Ureter (tissue), 1 donor: ENCODE measurements at places on chromosomes 3 and 15. TPM values are rescaled to one million over a fixed set of nuclear protein-coding genes. Genes with fewer than 3 reads are reported as not detected.

- no peak for DNase-seq
These were observed 148.9 kb upstream of the IL12A start for GRCh38 chr3:159839561-159840379.

DNA sequence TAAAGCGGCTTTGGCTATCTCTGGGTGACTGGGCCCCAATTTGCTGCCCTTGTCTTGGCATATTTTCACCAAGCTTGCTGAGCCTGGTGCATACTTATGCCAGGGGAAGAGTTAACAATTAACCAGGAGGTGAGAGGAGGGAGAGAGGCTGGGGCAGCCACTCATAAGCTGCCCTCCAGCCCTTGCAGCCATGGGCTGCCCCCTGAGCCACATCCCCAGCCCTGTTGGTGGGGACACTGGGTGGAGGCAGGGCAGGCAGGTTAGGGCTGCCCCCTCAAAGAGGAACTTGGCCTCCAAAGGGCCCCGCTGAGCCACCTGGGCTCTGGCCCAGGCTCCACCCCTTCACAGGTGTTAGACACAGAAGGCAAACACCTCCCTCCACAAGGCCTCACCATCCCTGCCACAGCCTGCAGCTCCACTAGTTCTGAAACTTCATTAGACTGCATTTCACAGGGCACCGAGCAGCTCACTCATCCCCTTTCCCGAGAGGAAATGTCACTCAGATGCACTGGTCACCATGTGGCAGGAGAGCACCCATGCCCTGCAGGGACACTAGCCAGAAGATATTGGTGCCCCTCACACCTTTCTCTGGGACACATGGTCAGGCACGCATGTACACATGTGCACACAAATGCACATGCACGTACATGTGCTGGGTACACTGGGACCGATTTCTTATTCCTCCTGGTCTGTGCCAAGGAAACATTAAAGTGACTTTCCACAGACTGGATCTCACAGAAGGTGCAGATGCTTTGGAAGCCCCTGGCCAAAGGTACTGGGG, 20.2 kb downstream of the AMOTL2 start:
- DNase-seq: no peak

DNA sequence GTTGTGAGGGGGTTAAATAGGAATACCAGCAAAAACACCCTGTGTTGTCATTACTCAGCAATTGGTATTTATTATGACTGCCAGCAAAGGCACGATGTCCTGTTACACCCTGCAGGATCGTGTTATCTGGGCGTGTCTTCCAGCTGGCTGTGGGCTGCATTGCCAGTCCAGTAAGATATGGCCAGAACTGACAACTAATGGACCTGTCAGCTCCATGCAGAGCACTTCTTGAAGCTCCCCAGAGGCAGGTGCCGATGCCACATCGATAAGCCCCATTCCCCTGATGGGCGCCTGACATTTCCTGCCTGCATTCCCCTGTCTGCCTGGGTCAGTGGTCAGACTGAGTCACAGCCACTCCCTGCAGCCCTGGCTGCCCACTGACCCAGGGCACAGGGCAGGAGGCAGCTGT, 79.7 kb upstream of the RASGRF1 start:
- DNase-seq: peak; percentile 57

GRCh38 chr3:69407908-69408307, 22.0 kb upstream of the FRMD4B start:
- DNase-seq: no peak

DNA sequence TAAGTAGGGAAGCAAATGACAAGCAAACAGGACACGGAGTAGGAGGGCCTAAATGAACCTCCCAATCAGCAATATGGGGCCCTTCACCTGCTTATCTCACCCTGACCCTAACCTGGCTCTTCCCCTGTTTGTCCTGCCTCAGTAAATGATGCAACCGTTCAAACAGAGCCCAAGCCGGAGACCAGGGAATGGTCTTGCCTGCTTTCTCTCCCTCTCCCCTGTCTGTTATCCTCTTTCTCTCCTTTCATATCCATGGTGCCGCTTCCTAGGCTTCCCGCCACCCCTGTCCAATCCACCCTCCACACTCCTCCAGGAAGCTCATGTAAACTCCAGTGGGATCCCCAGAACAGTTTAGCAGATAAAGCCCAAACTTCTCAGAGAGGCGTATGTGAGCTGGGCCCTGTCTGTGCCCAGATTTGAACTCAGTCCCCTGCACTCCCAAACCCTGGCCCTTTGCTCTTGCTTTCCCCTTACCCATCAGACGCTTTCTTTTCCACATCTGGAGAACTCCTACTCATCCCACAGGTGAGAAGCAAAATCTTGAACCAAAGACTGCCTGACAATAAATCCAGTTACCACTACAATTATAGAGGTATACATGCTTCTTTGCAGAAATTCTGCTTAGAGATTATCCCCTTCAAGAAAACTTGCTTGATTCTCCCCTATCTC, 45.7 kb upstream of the STT3B start:
- no peak for DNase-seq

- DNase-seq: no peak
These were observed 51.9 kb downstream of the STARD5 start for GRCh38 chr15:81271761-81272644.

DNA sequence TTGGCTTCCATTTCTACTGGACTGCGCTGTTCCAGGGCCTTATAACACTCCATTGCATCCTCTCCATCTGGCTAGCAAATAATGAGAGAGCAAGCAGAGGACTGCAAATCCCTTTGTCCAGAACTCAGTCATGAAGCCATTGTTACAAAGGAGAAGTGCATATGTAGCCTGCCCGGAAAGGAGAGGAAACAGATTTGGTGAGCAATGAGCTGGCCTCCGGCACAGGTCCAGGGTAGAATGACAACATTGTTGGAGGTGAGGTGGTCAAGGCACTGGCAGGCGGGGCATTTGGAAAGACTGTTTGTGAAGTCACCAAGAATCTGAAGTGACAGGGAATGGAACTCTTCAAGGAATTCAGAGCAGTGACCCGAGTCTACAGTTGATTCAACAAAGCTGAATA, 25.0 kb upstream of the ATP1B3 start:
- DNase-seq: no peak

- DNase-seq: no peak
These were observed 30.0 kb downstream of the STARD5 start for GRCh38 chr15:81293728-81294515.

DNA sequence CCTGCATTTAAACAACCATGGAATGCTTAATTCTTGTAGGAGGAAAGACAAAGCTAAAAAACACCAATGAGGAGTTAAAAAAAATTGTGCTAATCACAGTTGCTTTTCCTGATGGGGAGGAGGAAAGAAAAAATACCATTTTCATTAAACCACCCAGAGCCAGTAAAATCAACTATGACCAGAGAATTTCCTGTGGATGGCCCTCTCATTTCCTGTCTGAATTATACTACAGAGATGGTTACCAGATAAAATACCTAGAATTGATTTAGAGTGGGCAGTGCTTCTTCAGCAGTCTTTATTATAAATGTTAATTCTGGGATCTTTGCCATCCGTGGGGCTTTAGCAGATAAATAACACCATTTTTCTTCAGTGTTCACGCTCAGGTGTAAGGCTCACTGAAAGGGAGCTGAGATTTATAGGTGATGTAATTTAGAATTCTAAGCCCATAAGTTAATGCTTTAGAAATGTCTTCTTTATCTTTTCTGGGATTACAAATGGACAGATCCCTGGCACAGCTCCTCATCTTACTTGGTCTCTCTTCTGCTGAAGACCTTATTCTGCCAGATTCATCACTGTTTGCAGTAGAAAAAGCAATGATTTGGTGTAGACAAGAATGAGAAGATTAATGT, 37.9 kb downstream of the RETNLB start:
- no peak for DNase-seq

DNA sequence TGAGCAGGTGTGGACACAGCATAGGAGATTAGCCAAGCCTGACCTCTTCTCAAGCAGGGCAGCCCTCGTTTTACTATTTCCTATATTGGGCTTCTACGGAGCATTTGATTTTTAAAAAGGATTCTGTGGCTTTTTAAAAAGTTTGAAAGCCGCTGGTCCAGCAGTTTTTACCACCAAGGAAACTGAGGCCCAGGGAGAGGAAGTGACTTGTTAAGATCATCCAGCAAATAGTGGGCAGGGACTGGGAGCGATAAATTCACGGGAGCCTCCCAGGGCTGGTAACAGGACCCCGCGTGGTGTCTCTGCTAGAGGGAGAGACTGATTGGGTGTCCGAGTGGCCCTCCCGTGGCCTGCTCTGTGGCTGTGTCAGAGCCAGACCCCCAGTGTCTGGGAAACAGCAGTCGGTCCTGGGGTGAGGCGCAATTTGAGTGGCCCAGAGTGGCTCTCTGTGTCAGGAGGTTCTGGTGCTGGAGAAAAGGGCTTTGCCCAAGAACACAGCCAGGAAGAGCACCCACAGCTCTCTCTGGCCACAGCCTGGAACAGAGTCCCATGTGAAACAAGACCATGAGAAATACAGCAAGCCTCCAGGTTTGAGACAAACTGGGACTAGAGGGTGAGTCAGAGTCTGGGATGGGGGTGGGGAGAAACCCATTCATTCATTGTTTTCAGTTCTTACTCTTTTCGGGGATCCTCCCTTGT, 4.2 kb downstream of the FURIN start:
- DNase-seq: no peak

- no peak for DNase-seq
These were observed 241.4 kb downstream of the EDEM1 start for GRCh38 chr3:5428607-5429516.

GRCh38 chr15:76200083-76200465, 111.2 kb downstream of the ETFA start:
- DNase-seq: no peak

DNA sequence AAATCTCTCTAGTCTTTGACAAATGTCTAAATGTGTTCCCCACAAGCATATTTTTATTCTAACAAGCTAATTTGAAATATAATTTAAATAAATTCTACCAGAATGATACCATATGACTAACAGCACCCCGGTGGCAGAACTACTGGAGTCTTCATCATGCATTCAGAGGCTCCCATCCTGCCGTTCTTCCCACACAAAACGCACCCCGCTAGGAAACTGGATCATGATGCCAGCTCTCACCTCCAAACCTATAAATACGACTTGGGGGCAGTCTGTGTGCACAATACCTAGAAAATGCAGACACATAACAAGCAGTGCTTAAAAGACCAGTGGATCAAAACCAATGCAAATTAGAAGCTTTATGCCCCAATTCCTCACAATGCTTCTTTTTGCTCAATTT, 8.5 kb downstream of the HOMER2 start:
- no peak for DNase-seq

DNA sequence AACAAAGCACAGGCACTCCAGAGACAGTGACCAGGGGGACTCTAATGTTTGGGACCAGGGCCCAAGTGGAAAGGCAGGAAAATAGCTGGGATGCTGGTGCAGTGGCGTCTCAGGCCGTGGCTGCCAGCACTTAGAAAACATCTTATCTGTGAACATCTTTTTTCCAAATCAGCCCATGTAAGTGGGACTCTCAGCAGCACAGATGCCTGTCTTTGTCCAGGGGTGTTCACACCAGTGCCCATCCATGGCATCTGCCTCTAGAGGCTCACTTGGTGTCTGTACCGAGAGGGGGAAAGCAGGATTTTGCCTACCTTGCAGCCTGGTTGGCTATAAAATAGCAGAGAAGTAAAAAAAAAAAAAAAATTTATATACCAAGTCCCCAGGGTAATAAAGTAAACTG, 26.7 kb downstream of the SLC12A8 start:
- peak; percentile 27 for DNase-seq

- no peak for DNase-seq
These were observed 35.4 kb upstream of the TMEM158 start for GRCh38 chr3:45261333-45262110.

GRCh38 chr3:33810545-33810944, 12.1 kb downstream of the PDCD6IP start:
- no peak for DNase-seq

- DNase-seq: no peak
These were observed 186.1 kb downstream of the TJP1 start for GRCh38 chr15:29636140-29636539.

DNA sequence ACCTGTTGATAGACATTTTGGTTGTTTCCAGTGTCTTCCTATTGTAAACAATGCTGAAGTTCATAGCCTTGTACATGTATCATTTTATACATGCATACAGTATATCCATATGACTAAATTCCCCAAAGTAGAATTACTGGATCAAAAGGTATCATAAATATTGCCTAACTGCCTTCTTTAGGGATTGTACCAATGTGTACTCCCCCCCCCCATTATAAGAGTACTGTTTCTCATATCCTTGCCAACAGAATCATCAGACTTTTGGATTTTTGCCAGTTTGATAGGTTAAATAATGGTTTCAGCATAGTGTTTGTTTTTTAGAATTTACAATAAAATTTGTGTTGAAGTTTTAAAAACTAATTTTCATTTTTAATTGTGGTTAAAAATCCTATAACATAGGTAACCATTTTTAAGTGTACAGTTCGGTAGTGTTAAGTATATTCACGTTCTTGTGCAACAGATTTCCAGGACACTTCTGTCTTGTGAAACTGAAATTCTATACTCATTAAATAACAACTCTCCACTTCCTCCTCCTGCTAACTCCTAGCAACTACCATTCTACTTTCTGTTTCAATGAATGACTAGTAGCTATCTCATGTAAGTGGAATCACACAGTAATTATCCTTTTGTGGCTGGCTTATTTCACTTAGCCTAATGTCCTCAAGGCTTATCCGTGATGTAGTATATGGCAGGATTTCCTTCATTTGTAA, 30.8 kb upstream of the MAP3K13 start:
- DNase-seq: no peak

DNA sequence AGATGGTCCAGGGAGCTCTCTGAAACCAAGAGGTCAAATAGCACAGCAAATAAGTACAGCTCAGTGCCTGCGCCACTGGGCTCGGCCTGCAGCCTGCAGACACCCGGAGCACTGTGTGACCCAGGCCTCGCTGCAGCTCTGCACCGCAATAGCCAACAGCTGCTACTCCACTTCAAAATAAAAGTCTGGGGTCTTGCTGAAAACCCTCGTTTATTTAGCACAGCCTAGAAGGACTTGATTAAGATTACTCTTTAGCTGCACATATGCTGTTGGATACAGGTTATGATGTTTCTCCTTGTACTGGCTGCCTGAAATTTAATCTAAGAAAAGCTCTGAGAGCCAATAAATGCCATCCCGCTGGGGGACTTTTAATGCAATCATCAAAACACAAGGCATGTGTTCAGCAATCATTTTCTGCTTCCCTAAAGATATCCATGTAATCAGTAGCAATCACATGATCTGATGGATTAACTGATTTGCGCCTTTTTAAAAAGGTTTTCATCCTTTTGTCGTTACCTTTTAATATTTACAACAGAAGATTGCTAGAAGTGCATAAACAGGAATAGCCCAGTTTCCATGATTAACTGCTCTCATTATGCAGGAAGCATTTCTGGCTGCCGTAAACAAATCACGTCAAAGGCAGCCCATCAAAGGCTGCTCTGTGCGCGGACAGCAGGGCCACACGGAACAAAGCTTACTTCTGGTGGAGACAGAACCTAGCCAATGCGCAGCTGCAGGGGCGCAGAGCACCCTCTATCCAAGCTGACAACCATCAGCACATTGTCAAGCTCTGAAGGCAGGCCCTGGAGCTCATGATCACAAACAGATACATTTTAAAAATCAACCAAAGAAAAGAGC, 58.8 kb downstream of the CLASP2 start:
- DNase-seq: peak; percentile 54

GRCh38 chr3:36765104-36765503, 751 bp upstream of the DCLK3 start:
- no peak for DNase-seq

- no peak for DNase-seq
These were observed 256.4 kb upstream of the MCTP2 start for GRCh38 chr15:93974804-93975481.

The OCA2 gene
- total RNA-seq: 0.73 TPM

The LEKR1 gene
- total RNA-seq: 3.5 TPM

The PLCL2 gene
- 9.5 TPM for total RNA-seq

The SYNPR gene
- not detected for total RNA-seq

The PLOD2 gene
- 17.7 TPM for total RNA-seq

The IGDCC3 gene
- total RNA-seq: 1.6 TPM

The ULK3 gene
- 54.8 TPM for total RNA-seq

The SLC22A13 gene
- total RNA-seq: 0.68 TPM
